ENCODE measurements at places on chromosomes 5 and 9. TPM values are rescaled to one million over a fixed set of nuclear protein-coding genes. Genes with fewer than 3 reads are reported as not detected.

Gene SLC38A9
- 24.0 TPM for polyA plus RNA-seq

Gene SNX24
- polyA plus RNA-seq: 2.1 TPM

Gene FASTKD3
- 27.7 TPM for polyA plus RNA-seq

Gene CNTNAP3B
- polyA plus RNA-seq: not detected

Gene ISCA1
- 40.0 TPM for polyA plus RNA-seq
